ENCODE measurements at places on chromosomes 6 and 20.

DNA sequence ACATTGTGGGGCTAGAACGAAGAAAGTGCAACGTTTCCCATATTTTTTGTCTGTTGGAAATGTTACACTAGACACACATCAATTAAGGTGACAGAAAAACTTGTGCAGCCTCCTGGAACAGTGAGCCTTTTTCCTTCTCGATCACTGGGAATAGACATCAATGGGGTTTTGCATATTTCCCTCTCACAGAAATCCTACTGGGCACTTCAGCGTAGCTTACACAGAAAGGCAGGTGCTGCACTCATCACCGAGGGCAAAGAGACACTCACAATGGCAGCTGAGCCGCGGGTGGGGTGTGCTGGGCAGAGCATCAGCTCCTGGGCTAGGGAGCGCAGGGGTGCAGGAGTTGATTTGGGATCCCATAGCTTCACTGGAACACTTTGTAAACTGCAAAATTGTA, 64.5 kb downstream of the THBS2 start:
- DNase-seq: no peak
- H3K27me3 ChIP-seq: no peaks in the 10 kb centered on the region
- H3K27ac ChIP-seq: no peak overlapping the region

- H3K4me3 ChIP-seq: peak overlapping the region; percentile 3
- no peaks in the 10 kb centered on the region for H3K36me3 ChIP-seq
- DNase-seq: no peak
- H3K4me1 ChIP-seq: peaks cover 4% of the 10 kb centered on the region
- H3K27me3 ChIP-seq: peaks cover 2% of the 10 kb centered on the region
Measured at GRCh38 chr20:10225439-10226060, 6.9 kb downstream of the SNAP25 start.

- no peak for DNase-seq
- peaks cover 3% of the 10 kb centered on the region for H3K27me3 ChIP-seq
- H3K36me3 ChIP-seq: no peaks in the 10 kb centered on the region
- no peaks in the 10 kb centered on the region for H3K4me1 ChIP-seq
Measured at GRCh38 chr6:152595499-152595898, 41.7 kb downstream of the SYNE1 start.

- no peaks in the 10 kb centered on the region for H3K27me3 ChIP-seq
- H3K4me1 ChIP-seq: peaks cover 19% of the 10 kb centered on the region
- H3K36me3 ChIP-seq: no peaks in the 10 kb centered on the region
- H3K4me3 ChIP-seq: peak overlapping the region; percentile 38
- peak; percentile 30 for DNase-seq
Measured at GRCh38 chr6:137823826-137824555, 43.1 kb upstream of the TNFAIP3 start.

GRCh38 chr20:6122111-6122872, 538 bp downstream of the FERMT1 start:
- DNase-seq: no peak
- H3K36me3 ChIP-seq: no peaks in the 10 kb centered on the region
- peaks cover 3% of the 10 kb centered on the region for H3K4me1 ChIP-seq
- H3K4me3 ChIP-seq: peak overlapping the region; percentile 58

DNA sequence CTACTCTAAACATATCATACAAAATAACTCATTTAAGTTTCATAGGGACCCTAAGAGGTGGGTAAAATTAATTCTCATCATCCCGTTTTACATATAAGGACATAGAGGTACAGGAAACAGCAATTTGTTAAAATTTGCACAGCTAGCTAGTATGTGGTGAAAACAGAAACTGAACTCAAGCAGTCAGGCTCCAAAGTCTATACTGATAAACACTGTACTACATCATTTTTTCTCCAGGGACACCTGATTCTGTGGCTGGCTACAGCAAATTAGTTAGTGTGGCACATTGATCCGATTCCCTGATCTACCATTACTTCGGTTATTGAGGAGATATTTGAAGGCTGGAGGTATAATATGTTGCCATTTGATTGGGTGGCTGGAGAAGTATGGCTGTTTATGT, 36.2 kb upstream of the E2F3 start:
- H3K4me1 ChIP-seq: no peaks in the 10 kb centered on the region
- no peaks in the 10 kb centered on the region for H3K27me3 ChIP-seq
- DNase-seq: no peak
- H3K4me3 ChIP-seq: no peak overlapping the region
- H3K27ac ChIP-seq: no peak overlapping the region
- no peaks in the 10 kb centered on the region for H3K36me3 ChIP-seq

DNA sequence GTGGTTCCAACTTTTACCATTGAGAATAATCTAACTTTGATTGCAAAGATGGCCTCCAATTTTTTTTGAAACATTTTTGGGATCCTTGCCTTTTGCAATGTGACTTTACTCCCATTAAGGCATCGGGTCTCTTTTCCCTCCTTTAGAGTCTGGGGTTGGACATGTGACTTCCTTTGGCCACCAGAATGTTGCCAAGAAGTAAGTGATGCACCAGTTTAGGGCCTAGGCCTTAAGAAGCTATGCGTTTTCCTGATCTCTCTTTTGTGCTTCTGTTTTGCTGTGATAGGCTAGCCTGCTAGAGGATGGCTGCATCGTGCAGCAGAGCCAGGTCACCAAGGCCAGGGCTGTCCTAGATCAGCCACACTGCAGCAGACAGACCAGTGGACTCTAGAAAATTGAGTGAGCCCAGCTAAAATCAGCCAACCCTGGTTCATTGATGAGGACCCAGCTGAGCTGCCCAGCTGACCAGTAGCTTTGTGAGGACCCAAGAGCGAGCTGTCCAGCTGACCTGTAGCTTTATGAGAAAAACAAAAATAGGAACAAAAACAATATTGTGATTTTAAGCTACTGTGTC, 594.0 kb upstream of the JAG1 start:
- peaks cover 65% of the 10 kb centered on the region for H3K4me1 ChIP-seq
- DNase-seq: no peak
- peak overlapping the region; percentile 88 for H3K27ac ChIP-seq
- no peaks in the 10 kb centered on the region for H3K36me3 ChIP-seq

DNA sequence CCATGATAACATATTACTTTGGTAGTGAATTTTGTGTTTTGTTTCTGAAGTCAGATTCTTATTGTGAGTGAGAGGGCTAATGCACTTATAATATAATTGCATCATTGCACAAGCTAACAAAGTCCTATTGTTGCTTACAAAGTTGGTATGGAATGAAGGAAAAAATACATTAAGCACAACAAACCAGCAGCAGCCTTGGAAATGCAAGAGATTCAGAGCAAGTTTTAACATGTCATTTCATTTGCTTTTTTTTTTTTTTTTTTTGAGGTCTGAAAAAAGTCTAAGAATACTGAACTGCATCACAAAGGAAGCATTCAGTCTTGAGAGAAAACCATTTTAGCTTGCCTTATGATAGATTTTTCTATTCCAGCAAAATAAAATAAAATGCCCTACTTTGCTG, 57.6 kb downstream of the PLCB4 start:
- no peak for DNase-seq
- H3K4me1 ChIP-seq: peaks cover 60% of the 10 kb centered on the region
- H3K36me3 ChIP-seq: peaks cover 9% of the 10 kb centered on the region
- H3K27ac ChIP-seq: peak overlapping the region; percentile 30
- peak overlapping the region; percentile 7 for H3K4me3 ChIP-seq
- H3K27me3 ChIP-seq: no peaks in the 10 kb centered on the region

GRCh38 chr20:7085467-7085866, 318.0 kb downstream of the BMP2 start:
- no peak for DNase-seq
- H3K27me3 ChIP-seq: peaks cover 7% of the 10 kb centered on the region
- H3K4me3 ChIP-seq: no peak overlapping the region
- no peak overlapping the region for H3K27ac ChIP-seq
- H3K4me1 ChIP-seq: no peaks in the 10 kb centered on the region

DNA sequence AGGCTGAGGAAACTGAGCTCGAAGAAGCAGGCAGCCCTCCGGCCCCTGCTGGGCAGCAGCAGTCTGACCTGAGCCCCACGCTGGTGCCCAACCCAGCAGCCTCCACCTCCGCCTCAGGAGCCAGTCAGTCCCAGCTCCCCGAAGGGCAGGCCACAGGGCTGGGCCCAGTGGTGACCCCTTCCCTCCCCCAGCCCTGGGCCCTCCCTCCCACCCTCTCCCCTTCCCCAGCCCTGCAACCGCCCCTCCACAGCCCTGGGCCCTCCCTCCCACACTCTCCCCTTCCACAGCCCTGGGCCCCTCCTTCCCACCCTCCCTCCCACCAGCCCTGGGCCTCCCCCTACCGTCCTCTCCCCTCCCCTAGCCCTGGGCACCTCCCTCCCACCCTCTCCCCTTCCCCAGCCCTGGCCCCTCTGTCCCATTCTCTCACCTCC, 115.0 kb downstream of the TAF4 start:
- H3K27me3 ChIP-seq: peaks cover 13% of the 10 kb centered on the region
- H3K4me1 ChIP-seq: peaks cover 7% of the 10 kb centered on the region
- H3K4me3 ChIP-seq: no peak overlapping the region
- no peak overlapping the region for H3K27ac ChIP-seq

DNA sequence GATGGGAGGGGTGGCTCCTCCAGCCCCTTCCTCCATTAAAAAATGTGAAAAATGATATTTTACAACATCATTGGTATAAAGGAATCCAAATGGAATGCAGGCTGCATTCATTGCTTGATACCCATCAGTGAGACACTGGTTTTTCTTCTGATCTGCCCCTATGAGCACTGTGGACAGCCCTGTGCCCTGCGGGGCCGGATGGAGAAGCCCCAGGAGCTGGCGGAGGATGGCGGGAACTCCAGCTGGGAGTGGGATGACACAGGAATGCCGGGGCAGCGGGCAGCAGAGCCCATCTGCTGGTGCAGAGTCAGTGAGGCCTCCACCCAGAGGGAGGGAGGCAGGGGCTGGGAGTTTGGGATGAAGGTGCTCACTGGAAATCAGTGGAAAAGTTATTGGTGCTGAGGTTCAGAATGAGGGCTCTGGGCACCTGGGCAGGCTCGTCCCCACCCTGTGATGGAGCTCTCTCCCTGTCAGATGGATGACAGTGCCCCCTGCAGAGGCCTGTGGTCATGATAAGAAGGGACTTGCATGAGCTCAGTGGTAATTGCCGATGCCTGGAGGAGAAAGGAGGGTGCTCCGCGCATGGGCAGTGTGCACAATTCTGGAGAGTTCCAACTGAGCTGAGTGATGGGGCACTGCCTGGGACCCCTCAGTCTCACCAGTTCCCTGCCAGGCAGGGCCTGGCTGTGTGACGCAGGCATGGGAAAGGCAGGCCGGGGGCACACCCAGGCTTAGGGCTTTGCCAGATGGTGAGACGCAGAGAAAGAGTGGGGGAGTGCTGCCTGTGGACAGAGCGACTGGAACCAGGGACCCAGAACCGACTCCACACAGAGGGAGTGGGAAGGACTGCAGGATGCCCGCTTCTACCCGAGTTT, 23.2 kb downstream of the CTCFL start:
- peaks cover 26% of the 10 kb centered on the region for H3K27me3 ChIP-seq
- H3K36me3 ChIP-seq: no peaks in the 10 kb centered on the region
- no peak overlapping the region for H3K4me3 ChIP-seq

DNA sequence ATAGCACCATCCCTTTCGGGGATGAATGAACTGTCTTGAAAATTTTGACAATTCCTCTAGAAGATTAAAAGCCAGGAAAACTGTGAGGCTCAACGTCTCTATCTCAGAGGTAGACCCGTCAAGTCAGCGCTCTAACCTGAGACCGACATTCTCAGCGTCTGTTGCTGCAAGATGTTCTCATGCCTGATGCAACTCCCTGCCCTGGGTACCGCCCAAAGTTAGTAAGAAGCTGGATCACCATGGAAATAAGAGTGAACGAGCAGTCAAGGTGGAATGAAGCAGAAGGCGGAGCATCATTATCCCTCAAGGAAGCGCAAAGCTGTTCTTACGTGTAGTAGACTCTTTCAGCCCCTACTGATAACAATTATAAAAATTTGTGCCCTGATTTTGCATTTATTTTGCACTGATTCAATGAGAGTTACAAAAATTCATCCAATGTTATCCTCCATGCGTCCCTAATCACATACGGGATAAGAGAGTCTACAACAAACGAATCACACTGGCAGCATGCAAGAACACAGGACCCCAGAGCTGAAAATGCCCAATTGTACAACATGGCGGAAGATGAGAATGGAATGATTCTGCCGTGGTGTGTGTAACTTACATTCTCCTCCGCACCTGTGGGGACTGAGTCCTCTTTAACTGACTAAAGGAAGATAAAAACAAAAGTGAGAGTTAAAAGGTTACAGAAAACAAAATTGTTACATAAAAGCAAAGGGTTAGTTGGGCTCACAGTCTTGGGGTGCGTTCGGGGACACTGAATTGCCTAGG, 95.4 kb downstream of the BCAS1 start:
- no peaks in the 10 kb centered on the region for H3K27me3 ChIP-seq
- H3K27ac ChIP-seq: no peak overlapping the region
- H3K4me3 ChIP-seq: no peak overlapping the region
- peaks cover 8% of the 10 kb centered on the region for H3K4me1 ChIP-seq
- H3K36me3 ChIP-seq: peaks cover 2% of the 10 kb centered on the region

DNA sequence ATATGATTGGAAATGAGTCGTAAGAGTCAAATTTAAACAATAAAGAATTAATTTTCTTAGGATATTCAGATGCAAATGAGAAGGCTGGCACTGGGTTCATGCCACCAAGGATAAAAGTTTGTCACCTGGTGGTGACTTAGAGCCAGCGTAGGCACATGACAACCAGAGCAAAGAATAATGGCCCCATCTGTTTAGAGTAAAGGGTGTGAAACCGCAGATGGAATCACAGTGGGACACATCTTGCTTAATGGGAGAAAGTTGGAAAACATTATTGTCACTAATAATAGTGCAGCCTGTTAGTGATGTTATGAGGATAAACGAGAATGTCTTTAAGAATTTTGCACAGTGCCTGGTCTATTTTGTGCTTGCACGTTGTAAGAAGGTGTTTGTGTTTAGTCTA, 727.8 kb downstream of the QKI start:
- H3K27ac ChIP-seq: no peak overlapping the region
- H3K4me1 ChIP-seq: peaks cover 25% of the 10 kb centered on the region
- no peak for DNase-seq
- H3K36me3 ChIP-seq: peaks cover 5% of the 10 kb centered on the region
- H3K4me3 ChIP-seq: no peak overlapping the region

- H3K27me3 ChIP-seq: peaks cover 20% of the 10 kb centered on the region
- DNase-seq: no peak
- H3K27ac ChIP-seq: no peak overlapping the region
- H3K4me1 ChIP-seq: no peaks in the 10 kb centered on the region
- H3K36me3 ChIP-seq: no peaks in the 10 kb centered on the region
Measured at GRCh38 chr6:1247056-1247455, 64.8 kb upstream of the FOXQ1 start.

DNA sequence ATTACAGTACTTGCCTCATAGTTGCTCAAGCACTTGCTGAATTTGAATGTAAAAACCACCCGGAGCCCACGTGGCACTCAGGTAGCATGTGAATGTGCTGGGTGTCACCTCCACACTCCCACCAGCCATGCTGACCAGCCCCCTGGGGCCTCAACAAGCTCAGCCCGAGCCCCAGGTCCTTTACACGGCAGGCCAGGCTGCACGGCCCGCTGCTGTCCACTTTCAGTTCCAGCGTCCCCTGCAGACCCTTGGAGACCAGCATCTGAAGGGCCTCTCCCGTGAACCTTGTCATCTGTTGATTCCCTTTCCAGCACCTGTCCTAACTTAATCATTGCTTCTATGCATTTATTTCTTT, 33.3 kb upstream of the ZBP1 start:
- peaks cover 5% of the 10 kb centered on the region for H3K4me1 ChIP-seq
- no peak for DNase-seq
- H3K27ac ChIP-seq: no peak overlapping the region
- H3K27me3 ChIP-seq: peaks cover 5% of the 10 kb centered on the region
- peaks cover 3% of the 10 kb centered on the region for H3K36me3 ChIP-seq
- H3K4me3 ChIP-seq: no peak overlapping the region

GRCh38 chr6:124694139-124694705, 268.0 kb upstream of the RNF217 start:
- no peaks in the 10 kb centered on the region for H3K27me3 ChIP-seq
- H3K4me1 ChIP-seq: peaks cover 5% of the 10 kb centered on the region
- no peaks in the 10 kb centered on the region for H3K36me3 ChIP-seq
